ENCODE measurements at places on chromosomes 7 and 10. TPM values are rescaled to one million over a fixed set of nuclear protein-coding genes. Genes with fewer than 3 reads are reported as not detected.

The NUPR2 gene
- total RNA-seq: not detected

The EEPD1 gene
- 21.3 TPM for total RNA-seq

The C10orf53 gene
- total RNA-seq: not detected

The TAS2R3 gene
- total RNA-seq: 4.2 TPM

The FAM185A gene
- total RNA-seq: 25.0 TPM

The PNLIPRP1 gene
- total RNA-seq: not detected

The PPP1R3C gene
- total RNA-seq: 69.8 TPM

The SPDYE8 gene
- not detected for total RNA-seq

The ATG9B gene
- 1.9 TPM for total RNA-seq

The RADIL gene
- total RNA-seq: 7.8 TPM

The YAE1 gene
- total RNA-seq: 60.3 TPM

The GPR158 gene
- total RNA-seq: 4.9 TPM

The PUS7 gene
- total RNA-seq: 13.4 TPM

The HGF gene
- total RNA-seq: 10.9 TPM

The RNF133 gene
- 2.6 TPM for total RNA-seq

The C10orf67 gene
- total RNA-seq: 0.11 TPM

The DCLRE1C gene
- total RNA-seq: 13.6 TPM

The WDFY4 gene
- 3.5 TPM for total RNA-seq

The RBP4 gene
- total RNA-seq: 7.0 TPM

The PON3 gene
- 1.4 TPM for total RNA-seq

The SUGCT gene
- 8.1 TPM for total RNA-seq

The ANXA8L1 gene
- 4.9 TPM for total RNA-seq

The ATRNL1 gene
- total RNA-seq: 190 TPM

The GRB10 gene
- 70.8 TPM for total RNA-seq

The SCART1 gene
- total RNA-seq: 2.9 TPM

The GRM8 gene
- total RNA-seq: 19.6 TPM

The CPVL gene
- total RNA-seq: 7.9 TPM

The ITPRID1 gene
- 0.11 TPM for total RNA-seq

The PHYHIPL gene
- 46.2 TPM for total RNA-seq

The PIK3AP1 gene
- 5.4 TPM for total RNA-seq

The ABCB4 gene
- 4.6 TPM for total RNA-seq

The ACHE gene
- 25.7 TPM for total RNA-seq

The HMX3 gene
- total RNA-seq: 1.1 TPM

The AKR1C3 gene
- 6.0 TPM for total RNA-seq

The SCRN1 gene
- total RNA-seq: 124 TPM

The GNAT3 gene
- not detected for total RNA-seq

The PMS2 gene
- total RNA-seq: 25.3 TPM

The GRM3 gene
- total RNA-seq: 7.2 TPM

The GIMAP6 gene
- 11.7 TPM for total RNA-seq

The BAMBI gene
- 55.9 TPM for total RNA-seq

The ITGA8 gene
- 42.4 TPM for total RNA-seq

The RBM20 gene
- total RNA-seq: 2.7 TPM

The GSDME gene
- 24.6 TPM for total RNA-seq

The C10orf143 gene
- 0.71 TPM for total RNA-seq

The SLC18A3 gene
- 1.3 TPM for total RNA-seq

The STYXL1 gene
- total RNA-seq: 35.0 TPM

The CNPY1 gene
- not detected for total RNA-seq

The C10orf62 gene
- total RNA-seq: not detected

The EPHB4 gene
- 53.1 TPM for total RNA-seq

The PRSS37 gene
- not detected for total RNA-seq
